ENCODE measurements at places on chromosomes 4 and X. TPM values are rescaled to one million over a fixed set of nuclear protein-coding genes. Genes with fewer than 3 reads are reported as not detected.

HSFX2 gene
- total RNA-seq: 0.08 TPM

ETFDH gene
- 4.3 TPM for total RNA-seq

PPP1R2C gene
- total RNA-seq: not detected

FGF13 gene
- total RNA-seq: not detected

DACH2 gene
- not detected for total RNA-seq

CXCL8 gene
- total RNA-seq: 10.2 TPM

KIAA1210 gene
- total RNA-seq: not detected

MXRA5 gene
- not detected for total RNA-seq

RNF128 gene
- not detected for total RNA-seq

PAGE5 gene
- not detected for total RNA-seq

XAGE2 gene
- total RNA-seq: not detected

P2RY8 gene
- total RNA-seq: not detected
